ENCODE measurements at places on chromosomes 5 and 9.
A peak's percentile ranks its signal among the peaks of the same experiment; 100 is the strongest.

- H3K4me3 ChIP-seq: no peak overlapping the region
- H3K36me3 ChIP-seq: no peaks in the 10 kb centered on the region
- H3K4me1 ChIP-seq: peaks cover 5% of the 10 kb centered on the region
- DNase-seq: no peak
- no peaks in the 10 kb centered on the region for H3K27me3 ChIP-seq
Measured at GRCh38 chr9:68887232-68887631, 126.7 kb downstream of the PRKACG start.

DNA sequence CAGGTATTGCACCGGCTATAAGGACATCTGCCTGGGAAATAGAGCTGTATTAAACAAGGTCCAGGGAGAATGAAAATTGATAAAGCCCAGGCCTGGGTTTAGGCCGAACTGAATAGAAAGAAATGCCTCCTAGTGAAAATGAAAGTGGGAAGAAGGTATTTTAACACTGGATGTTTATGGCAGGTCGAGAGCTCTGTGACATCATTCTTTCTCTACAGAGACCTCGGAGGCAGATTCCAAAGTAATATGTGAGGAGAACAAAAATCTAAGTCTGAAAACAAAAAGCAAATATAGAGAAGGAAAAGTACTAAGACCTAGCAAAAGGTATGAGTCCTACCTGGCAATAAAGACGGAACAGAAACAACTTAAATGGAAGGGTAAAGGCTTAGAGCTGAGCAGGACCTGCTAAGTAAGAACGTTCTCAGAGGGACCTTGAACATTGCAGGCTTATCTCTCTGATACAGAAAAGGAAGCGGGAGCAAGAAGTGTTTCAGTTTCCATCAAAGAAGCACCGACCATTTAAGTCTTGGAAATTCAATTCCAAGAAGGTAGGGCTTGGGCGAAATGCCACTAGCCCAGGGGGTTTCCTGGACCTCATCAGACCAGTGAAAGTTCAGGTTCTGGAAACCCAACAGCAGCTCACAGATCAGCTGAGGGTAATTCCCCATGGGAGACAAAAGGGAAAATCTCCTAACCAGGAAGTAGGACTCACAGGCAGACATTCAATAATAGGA, 80.0 kb downstream of the SUSD1 start:
- H3K4me1 ChIP-seq: peaks cover 11% of the 10 kb centered on the region
- H3K27me3 ChIP-seq: no peaks in the 10 kb centered on the region

DNA sequence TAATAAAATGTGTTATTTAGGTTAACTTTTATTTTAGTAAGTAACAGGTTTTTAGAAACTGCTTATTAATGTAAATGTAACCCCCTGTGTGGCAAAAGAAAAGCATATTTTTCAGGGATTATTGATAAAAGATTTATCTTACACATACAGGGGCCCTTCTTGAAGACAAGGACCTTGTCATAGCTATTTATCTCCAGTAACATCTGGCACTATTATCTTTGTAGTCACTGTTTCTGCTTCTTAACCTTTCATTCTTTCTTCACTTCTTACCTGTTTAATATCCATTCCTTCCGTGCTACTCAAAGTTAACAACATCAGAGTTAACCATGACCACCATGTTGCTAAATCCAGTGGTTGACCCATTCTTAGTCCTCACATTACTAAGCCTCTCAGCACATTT, 117.8 kb upstream of the VCAN start:
- H3K4me1 ChIP-seq: no peaks in the 10 kb centered on the region
- DNase-seq: no peak
- no peaks in the 10 kb centered on the region for H3K27me3 ChIP-seq
- H3K36me3 ChIP-seq: no peaks in the 10 kb centered on the region
- H3K27ac ChIP-seq: no peak overlapping the region
- H3K4me3 ChIP-seq: no peak overlapping the region

- H3K27ac ChIP-seq: peak overlapping the region; percentile 91
- 0 out of 2 replicates have a peak overlapping the region, but pooled peaks have one; percentile 2 for H3K4me3 ChIP-seq
- peak; percentile 72 for DNase-seq
- no peaks in the 10 kb centered on the region for H3K36me3 ChIP-seq
- H3K4me1 ChIP-seq: peaks cover 25% of the 10 kb centered on the region
- H3K27me3 ChIP-seq: no peaks in the 10 kb centered on the region
Measured at GRCh38 chr9:90880669-90881068, 79.0 kb downstream of the SYK start.

GRCh38 chr9:125538092-125538473, 168.9 kb downstream of the MAPKAP1 start:
- no peak overlapping the region for H3K4me3 ChIP-seq
- no peaks in the 10 kb centered on the region for H3K4me1 ChIP-seq
- no peaks in the 10 kb centered on the region for H3K27me3 ChIP-seq

DNA sequence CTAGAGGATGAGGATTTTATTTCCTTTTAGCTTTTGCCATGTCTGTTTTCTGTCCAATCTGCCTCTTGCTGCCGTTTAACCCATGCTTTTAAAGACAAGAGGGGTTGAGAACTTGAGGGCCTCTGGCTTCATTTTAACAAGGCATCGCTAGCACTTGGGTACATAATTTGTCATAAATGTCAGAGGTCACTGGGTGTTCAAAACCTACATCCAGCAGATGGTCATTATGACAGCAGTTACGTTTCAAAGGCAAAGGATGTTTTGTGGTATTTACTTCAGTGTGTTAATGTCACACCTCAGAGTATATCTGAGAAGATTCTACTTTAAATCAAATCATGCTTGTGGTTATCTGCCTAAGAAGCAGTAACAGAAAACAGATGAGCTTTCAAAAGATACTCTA, 918.3 kb downstream of the NR2F1-AS1 start:
- DNase-seq: no peak
- no peak overlapping the region for H3K27ac ChIP-seq
- no peaks in the 10 kb centered on the region for H3K4me1 ChIP-seq
- no peaks in the 10 kb centered on the region for H3K27me3 ChIP-seq
